ENCODE measurements at places on chromosomes 4 and X.

- DNase-seq, result peak; percentile 47
Measured at GRCh38 chrX:110167952-110168451, 149.9 kb downstream of the AMMECR1 start.

GRCh38 chr4:131613824-131614216 lies 1535.3 kb upstream of the PCDH10 start:
- no peak for DNase-seq

DNA sequence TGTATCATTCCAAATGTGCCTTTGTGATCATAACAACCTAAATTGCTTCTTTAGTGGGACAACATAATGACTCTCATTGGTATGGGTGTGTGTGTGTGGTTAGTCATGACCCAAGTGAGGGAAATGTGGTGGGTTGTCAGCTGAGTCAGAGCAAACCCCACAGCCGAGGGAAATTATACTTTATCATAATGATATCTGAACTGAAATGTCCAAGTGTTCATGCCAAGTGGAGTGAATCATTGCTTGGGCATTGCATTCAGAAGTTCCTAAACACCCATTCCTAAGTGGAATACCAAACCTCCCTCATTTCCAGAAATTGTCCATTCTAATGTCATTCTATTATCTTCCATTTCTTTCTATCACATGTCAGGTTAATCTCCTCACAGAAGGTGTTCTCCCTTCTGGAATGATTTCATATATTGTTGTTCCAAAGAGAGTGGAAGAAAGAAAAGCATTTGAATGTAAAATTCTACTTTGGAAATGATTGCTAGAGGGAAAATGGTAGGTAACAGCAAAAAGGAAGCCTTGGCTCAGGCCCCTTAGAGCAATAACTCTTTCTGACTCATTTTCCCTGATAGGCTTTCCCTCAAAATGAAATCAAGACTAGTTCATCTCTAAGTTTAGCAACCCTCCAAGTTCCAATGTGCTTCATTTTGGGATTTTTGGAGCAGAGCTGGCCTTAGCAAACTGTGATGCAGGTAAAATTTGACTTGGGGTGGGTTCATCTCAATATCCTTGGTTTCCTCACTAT lies 230.7 kb upstream of the KCNIP4 start:
- no peak for DNase-seq

GRCh38 chrX:41553688-41554087 lies 106.5 kb downstream of the NYX start:
- DNase-seq, result no peak

DNA sequence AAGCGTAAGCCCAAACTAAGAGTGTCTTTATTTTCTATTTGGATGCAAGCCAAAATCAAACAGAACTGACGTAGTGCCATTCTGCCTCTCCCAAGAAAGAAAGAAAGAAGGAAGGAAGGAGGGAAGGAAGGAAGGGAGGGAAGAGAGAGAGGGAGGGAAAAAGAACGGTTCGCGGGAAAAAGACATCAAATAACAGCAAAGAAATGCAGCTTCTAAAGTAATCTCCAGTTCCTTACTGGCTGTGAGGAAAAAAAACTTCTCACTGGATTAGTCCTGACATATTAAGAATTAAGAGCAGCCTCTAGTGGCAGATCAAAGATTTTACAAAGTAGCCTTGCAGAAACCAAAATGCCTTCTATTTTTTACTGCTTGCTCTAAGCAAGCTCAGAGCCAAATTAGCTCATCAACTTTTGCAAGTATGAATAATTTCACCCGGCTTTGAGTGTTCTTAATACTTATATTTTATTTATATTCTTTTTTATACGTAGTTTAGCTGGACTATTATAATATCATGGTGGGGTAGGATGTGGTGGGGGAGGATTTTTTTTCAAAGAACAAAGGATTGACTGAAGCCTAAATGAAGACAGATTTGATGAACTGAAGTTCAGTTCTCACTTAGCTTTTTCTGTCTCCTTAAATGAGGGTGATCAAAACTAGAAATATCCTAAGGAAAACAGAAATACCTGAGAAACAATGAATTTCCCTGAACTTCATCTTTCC lies 36.6 kb downstream of the PITX2 start:
- no peak for DNase-seq

DNA sequence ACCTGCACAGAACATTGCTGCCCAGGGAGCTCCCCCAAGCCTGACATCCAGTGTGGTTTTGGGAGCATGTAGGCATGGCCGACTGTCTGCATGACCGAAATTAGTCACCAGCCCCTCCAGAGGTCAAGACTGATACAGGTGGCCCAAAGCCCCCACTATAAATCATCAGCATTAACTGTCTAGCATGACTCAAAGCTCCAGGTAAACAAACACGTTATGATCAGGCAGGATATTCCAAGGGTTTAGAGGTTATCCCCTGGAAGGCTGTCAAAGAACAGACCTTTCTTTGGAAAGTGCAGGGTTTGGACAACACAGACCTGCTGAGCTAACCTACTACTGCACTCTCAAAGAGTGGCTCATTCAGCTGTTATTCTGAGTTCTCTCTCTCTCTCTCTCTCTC lies 2.1 kb upstream of the FAM9A start:
- DNase-seq, result no peak

DNA sequence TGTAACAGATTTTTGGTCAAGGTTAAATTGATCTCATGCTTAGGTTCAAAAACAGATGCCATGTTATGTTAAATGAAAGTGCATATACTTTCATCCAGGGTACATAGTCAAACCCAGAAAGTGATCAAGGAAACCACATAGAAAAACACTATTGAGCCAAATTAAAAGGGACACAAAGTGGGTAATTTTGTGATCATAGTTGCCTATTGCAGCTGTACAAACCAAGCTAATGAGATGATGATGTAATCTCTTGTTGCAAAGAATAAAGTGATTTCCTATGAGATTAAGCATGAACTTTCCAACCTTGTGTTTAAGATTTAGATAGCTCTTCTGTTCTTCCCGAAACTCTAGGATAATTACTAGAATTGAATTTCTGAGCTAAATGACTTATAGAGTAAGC lies 20.2 kb upstream of the LIMCH1 start:
- DNase-seq, result no peak

DNA sequence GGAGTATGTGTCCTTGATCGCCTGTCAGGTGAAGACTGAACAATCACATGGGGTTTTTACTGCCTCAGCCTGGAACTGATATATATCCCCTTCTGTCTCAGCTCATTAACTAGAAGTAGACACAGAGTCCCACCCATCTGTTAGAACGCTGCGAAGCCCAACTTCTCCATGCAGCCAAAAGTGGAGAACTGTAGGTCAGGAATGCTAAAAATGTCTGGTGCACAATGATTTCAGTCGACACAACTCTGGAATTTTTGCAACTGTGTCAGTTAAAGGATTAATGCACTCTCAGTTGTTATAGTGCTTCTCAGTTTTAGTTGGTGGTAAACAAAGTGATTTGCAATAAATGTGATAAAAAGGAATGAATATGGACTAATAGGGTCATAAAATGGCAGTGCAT lies 287.2 kb downstream of the INPP4B start:
- DNase-seq, result no peak

- no peak for DNase-seq
Measured at GRCh38 chrX:150773634-150774033, 80.4 kb downstream of the MTMR1 start.

GRCh38 chr4:145734576-145735346 lies 54.8 kb downstream of the C4orf51 start:
- DNase-seq, result no peak

DNA sequence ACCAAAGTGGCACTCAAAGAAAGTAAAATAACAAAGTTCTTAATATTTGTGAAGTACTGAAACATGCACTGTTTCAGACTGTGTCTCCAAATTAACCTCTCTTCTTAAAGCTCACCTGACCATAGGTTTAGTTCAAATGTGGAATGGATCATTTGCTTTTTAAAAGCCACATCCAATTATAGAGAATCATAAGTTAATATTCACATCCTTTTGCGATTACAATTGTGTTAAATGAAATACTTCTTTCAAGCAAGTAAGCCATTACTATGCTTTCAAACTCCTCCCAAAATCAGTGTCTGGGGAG lies 95.3 kb upstream of the PTPN13 start:
- no peak for DNase-seq

DNA sequence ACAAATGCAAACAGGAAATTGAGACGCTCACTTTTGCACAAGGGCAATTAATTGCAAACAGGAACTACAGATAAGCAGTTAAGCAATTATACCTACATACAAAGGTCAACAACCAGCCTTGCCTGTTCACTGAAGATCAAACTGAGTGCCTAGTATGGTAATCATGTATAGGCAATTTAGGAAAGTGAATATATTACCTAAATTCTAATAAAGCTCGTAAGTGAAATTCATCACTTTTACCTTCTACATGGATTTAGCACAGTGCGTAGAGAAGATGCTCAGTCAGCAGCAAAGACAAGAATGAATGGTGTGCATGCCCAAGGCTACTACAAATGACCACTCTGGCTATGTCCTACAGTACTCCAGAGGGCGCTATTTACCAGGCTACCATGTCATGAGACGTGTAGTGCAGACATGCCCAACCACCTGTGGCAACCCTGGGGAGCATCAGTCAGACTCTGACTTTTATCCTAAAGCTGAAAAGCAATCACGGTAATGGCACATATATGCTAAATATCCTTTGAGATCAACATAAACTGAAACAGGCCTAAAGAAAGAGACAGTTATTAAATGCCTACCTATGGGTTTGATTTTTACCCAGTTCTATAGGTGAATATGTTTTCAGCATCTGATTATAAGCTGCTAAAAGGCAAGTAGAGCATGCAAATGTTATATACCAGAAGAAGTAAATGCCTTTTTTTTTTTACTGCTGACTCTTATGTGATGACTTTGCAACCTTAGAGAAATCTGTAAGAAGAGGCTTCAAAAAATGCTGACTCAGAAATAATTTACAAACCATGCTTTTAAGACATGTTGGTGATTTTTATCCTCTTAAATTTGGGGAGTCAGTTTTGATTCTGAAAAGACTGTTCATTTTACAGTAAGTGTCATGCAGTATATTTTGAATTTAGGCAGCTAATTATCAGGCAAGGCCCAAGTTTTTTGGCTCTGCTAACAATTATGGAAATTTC lies 178.0 kb downstream of the PPP3CA start:
- peak; percentile 13 for DNase-seq

DNA sequence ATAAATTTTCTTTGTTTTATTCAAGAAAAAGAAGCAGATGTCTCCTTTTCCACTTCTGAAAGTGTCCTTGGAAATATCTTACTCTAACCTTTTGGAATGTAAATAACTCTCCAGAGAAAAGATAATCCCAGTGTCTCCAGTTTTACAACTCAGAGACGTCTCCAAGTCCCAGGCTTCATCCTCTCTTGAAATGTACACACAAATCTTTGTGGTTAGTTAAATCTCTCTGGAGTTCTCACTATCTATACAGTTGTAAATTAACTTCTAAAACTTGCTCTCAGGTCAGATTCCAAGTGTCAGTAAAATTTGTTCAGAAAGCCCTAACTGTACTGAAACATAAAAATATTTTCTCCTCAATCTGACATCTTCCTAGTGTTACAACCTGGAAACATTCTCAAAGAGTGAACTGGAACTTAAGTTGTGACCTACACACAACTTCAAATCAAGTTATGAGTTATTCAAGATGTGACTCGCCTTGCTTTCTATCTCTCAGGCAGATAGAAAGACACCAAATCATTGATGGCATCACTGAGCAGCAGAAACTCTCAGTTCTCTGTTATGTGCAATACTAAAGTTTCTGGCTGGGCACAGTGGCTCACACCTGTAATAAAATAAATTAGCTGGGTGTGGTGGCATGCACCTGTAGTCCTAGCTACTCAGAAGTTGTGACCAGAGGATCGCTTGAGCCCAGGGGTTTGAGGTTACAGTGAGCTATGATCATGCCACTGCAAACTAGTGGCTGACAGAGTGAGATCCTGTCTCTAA lies 284.2 kb downstream of the RCHY1 start:
- no peak for DNase-seq

GRCh38 chr4:106929248-106929647 lies 106.9 kb downstream of the DKK2 start:
- no peak for DNase-seq

GRCh38 chr4:76752861-76753501 lies 145.0 kb downstream of the SOWAHB start:
- no peak for DNase-seq

DNA sequence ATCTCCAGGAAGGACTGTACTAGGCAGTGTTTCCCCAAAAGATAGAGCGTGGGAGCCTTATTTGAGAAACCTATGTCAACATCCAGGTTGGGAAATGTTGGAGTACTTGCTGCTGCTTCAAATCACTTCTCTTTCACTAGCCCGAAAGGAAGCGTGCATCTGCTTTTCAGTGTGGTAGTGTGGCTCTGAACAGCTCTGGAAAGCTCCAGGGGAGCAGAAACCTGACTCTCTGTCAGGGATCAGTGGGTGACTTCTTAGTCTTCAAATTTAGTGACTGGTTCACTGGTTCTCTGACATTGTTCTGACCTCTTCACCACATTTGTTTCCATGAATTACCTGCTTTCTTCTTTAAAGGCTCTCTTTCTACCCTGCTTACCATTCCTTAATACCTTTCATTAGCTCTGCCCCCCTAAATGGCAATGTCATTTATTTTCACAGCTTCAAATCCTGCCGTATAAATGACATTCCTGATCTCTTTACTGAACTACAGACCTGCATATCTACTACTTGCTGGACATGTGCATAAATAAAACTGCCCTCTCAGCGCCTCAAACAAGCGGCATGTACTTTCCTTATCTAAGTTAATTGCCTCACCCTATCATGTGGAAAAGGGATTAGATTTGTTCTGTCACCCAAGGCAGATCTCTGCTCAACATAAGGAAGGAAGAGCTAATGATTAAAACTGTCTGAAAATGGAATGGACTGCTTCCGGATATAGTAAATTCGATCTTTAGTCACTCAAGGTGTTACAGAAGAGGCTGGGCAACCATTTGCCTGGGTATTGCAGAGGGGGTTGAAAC lies 37.0 kb downstream of the DLG3 start:
- DNase-seq, result no peak

- no peak for DNase-seq
Measured at GRCh38 chrX:124392794-124393193, 46.4 kb downstream of the SH2D1A start.

- no peak for DNase-seq
Measured at GRCh38 chrX:72262077-72262476, 15.0 kb downstream of the RPS4X start.
